HT-29 (cell line): ENCODE measurements at places on chromosomes 16 and 17. TPM values are rescaled to one million over a fixed set of nuclear protein-coding genes. Genes with fewer than 3 reads are reported as not detected.

GRCh38 chr16:87860553-87861299 lies 8.6 kb downstream of the SLC7A5 start:
- peak; percentile 66 for DNase-seq

DNA sequence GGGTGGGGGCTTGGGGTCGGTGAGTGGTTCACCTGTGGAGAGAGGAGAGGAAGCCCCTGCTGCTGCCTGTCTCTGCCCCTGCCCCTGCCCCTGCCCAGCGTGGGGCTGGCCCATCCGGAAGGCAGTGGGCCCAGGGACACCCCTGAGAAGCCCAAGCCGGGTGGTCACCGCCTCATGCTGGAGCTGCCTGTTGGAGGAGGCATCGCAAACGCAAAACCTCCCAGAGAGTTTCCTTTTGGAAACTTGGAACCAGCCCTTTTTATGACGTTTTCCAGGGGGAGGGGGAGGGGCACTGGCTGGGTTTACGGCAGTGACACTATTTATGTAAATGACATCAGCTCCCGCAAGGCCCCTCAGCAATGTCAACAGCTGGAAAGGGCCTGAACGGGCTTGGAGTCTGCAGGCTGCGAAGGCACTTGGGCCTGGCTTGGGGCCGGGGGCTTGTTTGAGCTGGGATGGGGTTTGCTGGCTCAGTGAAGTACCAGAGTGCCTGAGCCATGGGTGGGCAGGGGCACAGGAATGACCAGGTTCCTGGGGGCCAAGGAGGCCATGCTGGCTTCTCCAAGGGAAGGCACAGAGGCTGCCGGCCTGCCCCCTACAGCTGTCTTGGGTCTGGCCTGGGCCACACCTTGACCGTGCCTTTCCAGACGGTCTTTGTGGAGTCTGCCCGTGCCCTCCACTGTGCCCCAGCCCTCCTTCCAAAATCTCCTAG lies 219.5 kb downstream of the NTN1 start:
- DNase-seq = no peak

GRCh38 chr16:16881814-16882213 lies 502.9 kb downstream of the NPIPA7 start:
- DNase-seq = no peak

DNA sequence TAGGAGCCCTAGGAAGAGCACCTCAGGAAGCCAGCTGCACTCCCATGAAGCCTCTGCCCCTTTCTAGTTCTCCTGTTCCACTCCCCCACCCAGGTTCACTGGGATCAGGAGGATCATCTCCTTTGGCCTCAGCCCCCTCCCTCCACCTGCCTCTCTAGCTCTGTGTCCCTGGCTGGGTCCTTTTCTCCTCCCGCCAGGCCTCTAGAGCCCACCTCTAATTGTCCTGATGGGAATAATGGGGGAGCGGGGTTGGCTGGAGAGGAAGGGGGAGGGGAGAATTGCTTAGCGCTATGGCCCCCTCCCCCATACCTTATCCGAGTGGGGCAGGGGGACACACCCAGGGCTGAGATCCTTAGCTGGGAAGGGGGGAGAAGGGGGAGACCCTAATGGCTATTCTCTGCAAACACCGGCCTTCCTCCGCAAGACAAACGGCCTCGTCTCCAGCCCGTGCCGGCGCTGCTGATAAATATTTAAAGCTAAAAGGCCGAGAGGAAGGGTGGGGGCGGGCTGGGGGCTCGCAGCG lies 997 bp downstream of the HOXB7 start:
- DNase-seq = peak; percentile 73

DNA sequence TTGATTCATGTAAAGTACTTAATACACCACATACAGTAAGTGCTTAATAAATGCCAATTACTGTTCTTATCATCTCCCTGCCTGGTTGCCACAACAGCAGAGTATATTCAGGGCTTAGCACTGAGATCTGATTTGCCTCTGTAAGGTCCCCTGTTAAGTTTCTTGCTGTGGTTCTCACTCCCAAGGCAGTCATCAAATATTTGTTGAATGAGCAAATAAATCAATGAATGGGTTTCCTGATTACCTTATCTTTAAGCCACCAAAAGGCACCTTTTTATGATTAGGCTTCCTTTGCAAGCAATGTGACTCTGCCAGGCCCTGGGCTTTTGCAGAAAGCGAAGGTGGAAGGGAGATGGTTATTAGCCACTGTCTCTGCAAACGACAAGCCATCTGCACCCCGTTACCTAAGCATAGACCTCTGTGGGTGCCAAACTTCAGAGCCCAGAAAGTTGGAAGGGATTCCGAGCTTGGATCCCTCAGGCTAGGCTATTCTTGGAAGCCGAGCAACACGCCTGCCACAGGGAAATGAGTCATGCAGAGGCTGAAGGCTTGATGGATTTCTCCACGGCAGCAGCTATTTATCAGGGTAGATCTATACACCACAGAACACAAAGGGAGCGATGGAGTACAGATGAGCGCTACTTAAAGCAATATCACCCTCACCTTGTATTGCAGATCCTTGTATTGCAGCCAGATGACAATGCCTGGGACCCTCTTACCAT lies 102.0 kb downstream of the GRIN2A start:
- peak; percentile 6 for DNase-seq

GRCh38 chr17:67421869-67422273 lies 44.8 kb downstream of the PITPNC1 start:
- peak; percentile 97 for DNase-seq

GRCh38 chr16:73058221-73058615 lies 10.3 kb upstream of the ZFHX3 start:
- peak; percentile 36 for DNase-seq

DNA sequence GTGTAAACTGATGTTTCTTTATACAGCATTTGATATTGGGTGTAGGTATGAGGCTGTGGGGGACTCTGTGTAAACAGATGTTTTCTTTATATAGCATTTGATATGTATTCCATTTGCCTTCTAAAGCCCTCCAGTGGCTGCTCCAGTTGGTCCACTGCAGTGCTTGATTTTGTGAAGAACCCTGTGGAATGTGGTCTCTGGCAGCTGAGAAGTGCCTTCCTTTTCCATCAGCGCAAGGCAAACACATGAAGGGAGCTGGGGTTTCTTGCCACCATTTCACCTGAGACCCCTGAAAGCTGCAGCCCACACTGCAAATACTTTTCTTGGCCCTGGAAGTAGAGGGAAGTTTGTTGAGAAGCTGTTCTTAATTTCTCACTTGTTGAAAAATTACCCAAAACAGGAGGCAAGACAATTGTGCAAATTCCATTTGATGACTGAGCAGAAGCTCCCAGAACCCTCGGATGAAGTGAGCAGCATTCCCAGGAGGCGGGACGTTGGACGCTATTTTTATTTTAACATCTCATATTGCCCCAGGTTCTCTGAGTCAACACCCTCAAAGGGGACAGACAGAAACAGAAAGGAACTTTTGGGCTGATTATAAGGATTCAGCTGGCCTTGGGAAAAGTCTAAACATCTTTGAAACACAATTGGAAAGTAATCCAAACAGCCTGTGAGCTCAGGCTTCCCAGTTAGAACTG lies 158.5 kb upstream of the RPH3AL start:
- DNase-seq = no peak

GRCh38 chr17:49738456-49739163 lies 25.3 kb downstream of the FAM117A start:
- no peak for DNase-seq

DNA sequence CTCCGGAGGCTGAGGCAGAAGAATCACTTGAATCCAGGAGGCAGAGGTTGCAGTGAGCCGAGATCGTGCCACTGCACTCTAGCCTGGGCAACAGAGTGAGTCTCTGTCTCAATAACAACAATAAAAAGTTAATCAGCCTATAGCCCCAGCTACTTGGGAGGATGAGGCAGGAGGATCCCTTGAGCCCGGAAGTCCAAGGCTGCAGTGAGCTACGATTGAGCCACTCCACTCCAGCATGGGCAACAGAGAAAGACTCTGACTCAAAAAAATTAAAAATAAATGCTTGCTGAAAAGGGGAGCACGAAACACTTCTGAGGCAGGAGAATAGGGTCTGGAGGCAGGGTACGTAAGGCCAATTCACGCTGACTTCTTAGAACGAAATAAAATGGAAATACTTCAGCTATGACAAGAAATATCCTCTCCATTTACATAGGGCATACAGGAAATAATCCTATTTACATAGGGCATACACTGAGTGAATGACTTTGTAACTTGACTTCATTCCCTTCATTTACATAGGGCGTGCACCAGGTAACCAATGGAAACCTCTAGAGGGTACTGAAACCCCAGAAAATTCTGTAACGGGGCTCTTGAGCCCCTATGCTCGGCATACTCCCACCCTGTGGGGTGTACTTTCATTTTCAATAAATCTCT lies 3.2 kb upstream of the PRPSAP1 start:
- DNase-seq = no peak

DNA sequence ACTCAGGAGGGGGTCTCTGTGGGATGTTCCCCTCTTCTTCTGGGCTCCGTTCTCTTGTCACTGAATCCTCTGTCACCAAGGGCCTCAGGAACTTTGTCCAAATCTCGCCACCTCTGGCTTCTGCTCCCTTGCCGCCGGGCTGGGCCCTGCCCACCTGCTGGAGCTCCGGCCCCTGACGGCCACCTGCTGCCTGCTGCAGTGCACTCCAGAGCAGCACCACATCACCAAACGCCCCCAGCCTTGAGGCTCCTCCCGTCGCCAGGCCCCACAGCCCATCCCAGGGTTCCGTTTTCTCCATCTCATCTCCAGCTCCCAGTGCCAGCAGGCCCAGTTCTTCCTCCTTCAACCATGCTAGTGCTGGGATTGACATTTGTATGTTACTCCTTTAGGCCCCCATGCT lies 43.6 kb downstream of the FOXL1 start:
- DNase-seq = no peak

DNA sequence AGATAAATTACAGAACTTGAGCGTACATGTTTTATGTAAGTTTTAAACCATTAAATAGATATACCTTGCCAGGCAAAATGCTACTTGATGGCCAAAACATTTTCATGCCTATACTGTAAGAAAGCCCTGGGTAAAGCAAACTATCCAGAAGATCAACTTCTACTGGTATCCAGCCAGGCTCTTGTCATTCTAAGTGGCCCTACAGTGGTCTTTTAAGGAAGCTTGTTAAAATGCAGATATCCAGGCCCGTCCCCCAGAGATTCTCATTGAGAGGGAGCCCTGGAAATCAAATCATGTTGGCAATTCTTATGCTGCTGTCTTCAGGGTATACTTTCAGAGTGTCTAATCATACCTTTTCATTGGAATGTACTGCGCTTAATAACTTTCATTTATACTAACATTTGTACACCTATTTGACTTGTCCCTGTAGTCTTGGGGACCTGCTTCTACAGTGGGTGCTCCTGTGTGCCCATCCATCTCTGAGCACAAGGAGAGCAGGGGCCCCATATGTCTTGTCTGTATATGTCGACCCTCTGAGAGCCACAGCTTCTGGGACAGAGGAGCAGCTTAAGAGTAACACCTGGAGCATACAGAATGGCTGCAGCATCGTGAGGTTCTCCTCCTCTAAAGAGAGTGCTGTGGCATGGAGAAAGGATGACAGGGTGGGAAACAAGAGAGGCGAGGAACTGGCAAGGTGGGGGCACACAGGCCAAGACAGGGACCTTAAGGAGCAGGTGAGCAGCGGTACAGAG lies 43.6 kb upstream of the ANKFY1 start:
- no peak for DNase-seq

Gene TEDC2
- 53.8 and 58.0 TPM in 2 replicates for total RNA-seq

Gene FNDC8
- not detected in 2 replicates for total RNA-seq

Gene CACNG4
- total RNA-seq = 6.2 and 6.3 TPM in 2 replicates

Gene KCNAB3
- total RNA-seq = 0.74 and 1.4 TPM in 2 replicates
